NCI-H1092 treated with DMSO at 0.1 percent for 48 hours (cell line): ENCODE measurements at places on chromosomes 2 and 18.

GRCh38 chr2:168801961-168802858, at the start of gene NOSTRIN:
Gene NOSTRIN (plus strand): TSS chr2:168802637. CDS start chr2:168802647, 10 bp downstream.
- no peak for DNase-seq

DNA sequence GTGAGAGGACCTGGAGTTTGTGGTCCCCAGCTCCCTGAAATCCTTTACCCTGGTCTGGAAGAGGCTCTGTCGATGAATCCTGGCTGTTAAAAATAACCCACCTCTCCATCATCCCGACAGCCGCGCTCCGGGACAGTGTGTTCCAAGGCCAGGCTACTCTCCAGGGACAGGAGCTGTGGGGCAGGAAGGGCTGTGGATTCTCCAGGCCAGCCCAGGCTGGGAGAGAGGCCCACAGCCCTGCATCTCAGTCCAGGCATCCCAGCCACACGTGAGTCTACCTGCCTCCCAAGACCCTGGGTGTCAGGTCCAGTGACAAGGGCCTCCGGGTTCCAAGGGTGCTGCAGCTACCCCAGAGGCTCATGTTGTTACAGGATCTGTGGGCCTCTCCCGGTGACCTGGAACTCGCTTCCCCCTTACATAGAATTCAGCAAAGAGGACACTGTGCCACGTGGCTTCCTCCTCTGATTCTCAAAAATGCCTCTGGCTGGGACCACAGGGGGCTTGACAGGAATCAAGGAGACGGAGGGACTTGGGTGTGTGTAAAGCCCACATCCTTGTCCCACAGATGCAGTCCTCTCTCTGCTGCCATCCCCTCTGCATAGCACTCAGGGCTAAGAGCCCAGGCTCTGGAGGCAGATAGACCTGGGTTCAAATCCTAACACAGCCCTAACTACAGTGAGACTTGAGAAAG, 17.3 kb downstream of the ADRA2B start:
- DNase-seq: no peak

DNA sequence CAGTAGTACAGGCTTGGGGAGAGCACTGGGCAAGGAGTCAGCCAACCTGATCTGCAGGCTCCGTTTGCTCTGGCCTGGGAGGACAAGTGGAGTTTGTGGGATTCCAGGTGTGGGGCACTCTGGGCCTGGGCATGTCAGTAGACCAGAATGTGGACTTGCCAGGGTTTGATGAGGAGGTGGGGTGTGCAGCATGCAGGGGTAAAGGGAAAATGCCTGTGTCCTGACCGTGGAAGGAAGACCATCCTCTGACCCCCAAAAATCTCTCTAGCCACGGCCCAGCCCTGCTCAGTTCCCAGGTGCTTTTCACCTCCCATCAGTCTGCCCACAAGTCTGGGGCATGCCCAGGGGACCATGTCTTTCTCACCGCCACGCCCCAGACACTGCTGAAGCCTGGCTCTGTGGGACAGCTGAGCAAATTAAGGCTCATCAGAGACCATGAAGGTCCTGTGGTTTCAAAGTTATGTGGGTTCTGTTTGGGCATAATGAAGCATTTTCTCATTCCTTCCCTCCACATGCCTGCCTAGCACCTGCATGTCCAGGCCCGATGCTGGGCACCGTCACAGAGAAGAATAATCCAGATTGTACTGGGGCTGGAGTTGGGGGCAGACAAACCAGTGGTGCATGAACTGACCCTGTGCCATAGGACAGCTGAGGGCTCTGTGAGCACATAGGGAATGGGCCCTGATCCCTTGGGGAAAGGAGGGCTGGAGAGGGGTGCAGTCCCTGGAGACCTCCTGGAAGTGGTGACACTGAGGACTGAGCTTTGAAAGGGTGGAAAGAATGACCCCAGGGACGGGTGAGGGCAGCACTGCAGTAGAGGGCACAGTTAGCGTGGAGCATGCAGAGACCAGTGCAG, 6.5 kb upstream of the KCNF1 start:
- no peak for DNase-seq

DNA sequence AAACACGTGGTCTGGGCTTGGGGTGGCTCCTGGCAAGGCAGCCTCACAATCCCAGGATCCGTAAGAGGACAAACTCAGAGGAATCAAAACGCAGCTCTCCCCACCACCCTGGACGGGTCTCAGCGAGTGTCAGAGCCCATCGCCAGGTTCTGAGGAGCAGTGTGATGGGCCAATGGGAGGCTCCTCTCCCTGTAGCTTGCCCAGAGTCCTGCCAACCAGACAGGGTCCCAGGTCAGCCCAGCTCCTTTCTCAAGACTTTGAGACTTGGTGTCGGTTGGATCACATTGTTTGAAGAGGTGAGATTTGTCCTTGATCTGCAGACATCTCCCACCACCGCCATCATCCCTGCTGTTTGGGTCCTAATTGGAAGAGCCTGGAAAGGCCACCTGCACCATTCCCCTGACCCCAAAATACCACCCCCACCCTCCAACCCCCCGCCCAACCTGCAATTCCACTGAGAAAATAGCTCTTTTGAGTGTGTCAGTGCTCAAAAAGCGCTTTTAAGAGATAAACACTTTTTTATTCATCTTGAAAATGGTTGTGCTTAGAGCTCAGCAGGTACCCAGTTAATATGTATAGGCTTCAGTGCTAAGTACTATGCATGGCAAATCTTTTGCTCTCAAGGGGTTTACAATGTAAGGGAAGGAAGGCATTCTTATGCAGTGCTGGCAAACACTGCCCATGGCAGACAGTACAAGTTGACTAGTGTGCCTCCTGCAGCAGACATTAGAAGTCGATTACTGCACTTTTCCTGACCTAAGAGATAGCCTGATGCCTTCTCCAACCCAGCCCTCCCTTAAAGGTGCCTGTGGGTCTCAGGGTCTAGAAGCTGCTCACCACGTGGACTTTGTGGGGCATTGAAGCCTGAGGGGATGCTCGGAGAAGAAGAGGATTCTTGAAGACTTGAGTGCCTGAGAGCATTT, 50.6 kb downstream of the GLI2 start:
- DNase-seq: no peak

DNA sequence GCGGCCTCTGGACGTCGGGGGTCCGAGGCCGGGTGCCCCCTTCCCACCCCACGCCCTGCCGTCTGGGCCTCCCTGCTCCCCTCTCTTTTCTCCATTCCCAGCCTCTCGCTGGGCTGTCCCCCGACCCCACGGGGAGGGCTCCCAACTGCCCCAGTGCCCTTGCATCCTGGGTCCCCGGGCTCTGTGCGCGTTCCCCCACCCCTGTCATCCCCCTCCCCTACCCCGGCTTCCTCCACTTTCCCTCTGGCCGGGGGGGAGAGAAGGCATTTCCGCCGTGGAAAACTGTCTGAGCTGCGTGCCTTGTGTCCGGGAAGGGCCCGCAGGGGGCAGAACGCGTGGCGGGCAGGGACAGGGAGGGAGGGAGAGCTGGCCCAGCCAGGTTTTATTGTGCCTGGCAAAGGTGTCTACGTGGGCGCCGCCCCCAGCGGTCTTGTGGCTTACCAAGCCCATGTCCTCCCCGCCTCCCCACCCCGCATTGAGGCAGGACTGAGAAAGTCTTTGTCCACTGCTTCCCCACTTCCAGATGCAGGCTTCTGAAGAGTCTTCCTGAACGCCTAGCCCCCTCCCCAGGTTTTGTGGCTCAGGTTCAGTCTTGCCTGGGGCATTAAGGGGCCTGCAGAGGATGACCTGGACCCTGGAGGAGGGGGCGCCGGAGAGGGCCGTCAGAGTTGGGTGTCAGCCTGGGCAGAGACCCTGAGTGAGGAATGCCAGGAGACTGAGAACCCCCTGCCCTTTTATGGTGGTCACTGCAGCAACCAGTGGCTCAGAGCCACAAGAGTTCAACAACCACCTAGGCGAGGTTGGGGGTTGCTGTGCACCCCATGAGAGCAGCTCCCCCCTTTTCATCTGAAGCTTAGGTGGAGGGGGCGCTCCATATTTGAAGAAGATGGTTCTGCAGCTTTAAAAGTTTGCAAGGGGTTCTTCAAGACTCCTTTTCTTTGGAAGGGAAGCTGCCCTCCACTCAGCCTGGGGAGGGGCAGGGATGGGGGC, 1.3 kb downstream of the ITM2C start:
- DNase-seq: no peak

- DNase-seq: no peak
Observed at GRCh38 chr2:65282477-65283053, 54.9 kb downstream of the ACTR2 start.

DNA sequence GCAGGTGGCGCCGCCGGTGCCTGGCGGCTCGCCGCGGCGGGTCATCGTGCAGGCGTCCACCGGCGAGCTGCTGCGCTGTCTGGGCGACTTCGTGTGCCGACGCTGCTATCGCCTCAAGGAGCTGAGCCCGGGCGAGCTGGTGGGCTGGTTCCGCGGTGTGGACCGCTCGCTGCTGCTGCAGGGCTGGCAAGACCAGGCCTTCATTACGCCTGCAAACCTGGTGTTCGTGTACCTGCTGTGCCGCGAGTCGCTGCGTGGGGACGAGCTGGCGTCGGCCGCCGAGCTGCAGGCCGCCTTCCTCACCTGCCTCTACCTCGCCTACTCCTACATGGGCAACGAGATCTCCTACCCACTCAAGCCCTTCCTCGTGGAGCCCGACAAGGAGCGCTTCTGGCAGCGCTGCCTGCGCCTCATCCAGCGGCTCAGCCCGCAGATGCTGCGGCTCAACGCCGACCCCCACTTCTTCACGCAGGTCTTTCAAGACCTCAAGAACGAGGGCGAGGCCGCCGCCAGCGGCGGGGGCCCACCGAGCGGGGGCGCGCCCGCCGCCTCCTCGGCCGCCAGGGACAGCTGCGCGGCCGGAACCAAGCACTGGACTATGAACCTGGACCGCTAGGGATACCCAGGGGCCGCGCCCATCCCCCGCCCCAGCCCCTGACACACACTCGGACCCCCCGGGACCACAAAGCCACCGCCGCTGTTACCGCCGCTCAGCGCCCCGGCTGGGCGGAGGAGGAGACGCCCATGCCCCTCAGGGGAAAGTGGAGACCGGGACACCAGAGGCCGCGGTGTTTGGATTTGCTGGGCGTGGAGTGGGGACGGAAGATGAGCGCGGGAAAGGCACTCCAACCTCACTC, 1.1 kb downstream of the CDK5R2 start:
- DNase-seq: peak; percentile 40

DNA sequence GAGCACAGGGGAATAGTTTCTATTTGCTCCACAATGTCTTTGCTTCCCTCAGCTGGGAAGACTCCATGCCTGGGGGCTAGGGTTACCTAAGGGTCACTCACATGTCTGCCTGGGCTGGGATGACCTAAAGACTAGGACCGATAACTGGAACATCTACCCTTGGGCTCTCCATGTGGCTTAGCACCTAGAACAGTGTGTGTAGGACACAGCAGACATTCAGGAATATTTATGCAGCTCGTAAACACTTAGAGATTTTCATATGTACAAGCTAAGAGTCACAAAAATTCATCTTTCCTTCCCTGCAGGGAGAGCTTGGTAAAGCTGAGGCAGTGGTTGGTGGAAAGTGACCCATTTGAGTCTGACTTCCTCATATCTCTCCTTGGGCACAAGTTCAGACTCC, 55.8 kb downstream of the FBLN7 start:
- DNase-seq: no peak

DNA sequence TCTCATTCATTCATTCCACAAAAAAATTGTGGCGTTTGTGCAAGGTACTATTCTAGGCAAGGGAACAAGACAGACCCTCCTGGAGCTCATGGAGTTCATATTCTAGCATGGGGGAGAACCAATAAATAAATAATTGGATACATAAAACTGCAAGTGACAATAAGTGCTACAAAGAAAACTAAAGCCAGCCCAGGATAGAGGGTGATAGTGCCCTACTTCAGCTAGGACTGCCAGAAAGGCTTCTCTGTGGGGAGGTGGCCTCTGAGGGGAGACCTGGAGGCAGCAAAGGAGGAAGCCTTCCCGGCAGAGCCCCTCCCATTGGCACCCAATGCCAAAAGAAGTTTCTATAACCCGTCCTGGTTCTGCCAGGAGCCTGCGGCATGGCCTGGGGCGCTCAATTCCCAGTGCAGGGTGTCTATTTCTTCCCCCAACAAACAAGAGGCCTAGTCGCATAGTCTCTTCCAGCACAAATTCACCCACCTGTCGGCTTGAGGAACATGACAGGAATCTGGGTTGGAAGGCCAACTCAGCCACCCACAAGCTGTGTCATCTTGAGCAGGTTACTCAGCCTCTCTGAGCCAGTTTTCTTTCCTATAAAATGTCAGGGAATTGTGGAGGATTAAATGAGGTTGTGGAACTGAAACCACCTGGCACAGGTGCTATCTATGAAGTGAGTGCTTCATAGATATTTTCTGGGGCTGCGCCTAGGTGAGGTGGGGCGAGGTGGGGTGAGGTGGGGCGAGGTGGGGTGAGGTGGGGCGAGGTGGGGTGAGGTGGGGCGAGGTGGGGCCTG, 94.3 kb downstream of the ZFP36L2 start:
- DNase-seq: no peak

- no peak for DNase-seq
Observed at GRCh38 chr2:37766106-37766505, 94.7 kb upstream of the CDC42EP3 start.

GRCh38 chr2:20349513-20349921, 1.1 kb downstream of the PUM2 start:
- no peak for DNase-seq

DNA sequence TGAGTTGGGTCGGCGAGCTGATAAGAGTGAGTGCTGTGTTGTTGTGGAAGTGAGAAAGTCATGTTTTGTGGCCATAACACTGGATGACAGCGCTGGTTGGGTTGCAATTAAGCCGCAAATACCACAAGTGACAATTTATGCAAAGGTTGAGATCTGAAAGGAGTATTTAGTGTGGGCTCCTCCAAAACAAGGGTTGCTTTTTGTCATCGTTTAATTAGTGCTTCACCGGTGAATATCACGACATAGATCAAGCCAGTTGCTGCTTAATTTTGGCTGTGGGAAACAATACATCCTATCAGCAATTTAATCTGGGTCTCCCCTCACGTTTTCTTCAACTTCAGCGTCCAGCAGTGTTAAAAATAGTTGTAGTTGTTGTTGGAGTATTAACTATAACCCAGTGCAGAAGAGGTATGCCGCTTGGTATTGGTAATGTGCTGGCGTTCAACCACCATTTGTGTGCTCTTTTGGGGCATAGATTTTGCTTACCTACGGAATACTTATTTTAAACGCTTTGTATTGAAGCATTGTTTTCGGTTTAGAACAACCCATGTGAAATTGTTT, 662 bp downstream of the ACVR2A start:
- no peak for DNase-seq

- no peak for DNase-seq
Observed at GRCh38 chr18:59516356-59517155, 157.5 kb upstream of the LMAN1 start.

GRCh38 chr2:158965641-158966040, 2.8 kb upstream of the TANC1 start:
- no peak for DNase-seq
